Right lobe of liver (tissue), 6 donors: ENCODE measurements at places on chromosomes 2 and 18. TPM values are rescaled to one million over a fixed set of nuclear protein-coding genes. Genes with fewer than 3 reads are reported as not detected.

Gene EGR4
- not detected for total RNA-seq

Gene RIT2
- total RNA-seq: not detected

Gene SMYD1
- total RNA-seq: not detected

Gene CHPF
- 39.8 TPM for total RNA-seq

Gene GNAL
- 0.19 TPM for total RNA-seq

Gene SLC4A5
- total RNA-seq: 0.12 TPM

Gene ZC3H8
- total RNA-seq: 3.4 TPM
